ENCODE measurements at places on chromosomes 7 and 10.

DNA sequence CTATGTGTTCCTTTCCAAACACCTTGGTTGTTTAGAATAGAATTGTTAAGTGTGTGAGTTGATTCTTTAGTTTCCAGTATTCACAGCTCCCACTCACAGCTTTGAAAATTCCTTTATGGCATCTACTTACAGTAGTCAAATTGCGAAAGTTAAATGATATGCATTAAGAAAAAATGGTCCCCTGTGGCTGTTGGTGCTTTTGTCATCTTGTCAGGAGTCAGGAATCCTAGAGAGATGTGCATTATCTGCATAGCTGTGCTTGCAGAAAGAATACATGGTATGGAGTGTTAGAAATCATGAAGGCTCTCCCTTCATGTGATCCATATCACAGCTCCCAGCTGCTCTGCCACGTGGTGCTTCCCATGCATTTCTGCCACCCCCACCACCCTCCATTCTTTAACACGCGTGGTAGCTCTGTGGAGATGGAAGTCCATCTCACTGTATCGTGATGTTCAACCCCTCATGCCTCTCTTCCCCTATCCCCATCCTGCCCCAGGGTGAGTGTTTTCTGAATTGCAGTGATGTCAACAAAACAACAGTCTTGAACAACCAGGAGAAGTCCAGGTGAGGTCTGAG, 29.2 kb upstream of the CTTNBP2 start:
- DNase-seq, result no peak

DNA sequence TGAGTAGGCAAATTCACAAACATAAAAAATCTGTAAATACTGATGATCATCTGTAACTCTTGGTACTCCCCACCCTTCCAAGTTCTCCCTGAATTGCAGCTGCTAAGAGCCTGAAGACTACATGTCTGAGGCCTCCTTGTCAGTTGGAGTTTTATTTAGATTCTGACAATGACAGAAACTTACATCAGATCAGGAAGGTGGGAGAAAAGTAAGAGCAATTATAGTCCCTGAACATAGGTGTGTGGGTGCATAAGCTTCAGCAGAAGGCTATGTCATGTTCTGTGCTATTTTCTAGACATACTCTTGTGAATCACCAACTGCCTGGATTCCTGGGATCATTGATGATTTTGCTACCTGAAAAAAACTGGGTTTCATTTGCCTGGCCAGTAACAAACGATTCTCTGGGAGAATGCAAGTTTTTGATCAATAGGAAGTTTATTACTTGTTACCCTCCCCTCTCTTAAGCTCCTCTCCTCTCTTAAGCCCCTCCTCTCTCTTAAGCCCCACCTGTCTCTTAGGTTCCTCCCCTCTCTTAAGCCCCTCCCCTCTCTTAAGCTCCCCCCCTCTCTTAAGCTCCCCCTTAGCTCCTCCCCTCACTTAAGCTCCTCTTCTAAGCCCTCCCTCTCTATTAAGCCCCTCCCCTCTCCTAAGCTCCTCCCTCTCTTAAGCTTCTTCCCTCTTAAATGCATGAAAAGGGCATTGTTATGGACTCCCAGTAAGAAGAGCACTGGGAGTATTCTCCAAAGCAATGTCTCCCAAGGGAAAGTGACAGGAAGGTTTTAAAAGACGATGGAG, 1183.4 kb upstream of the AUTS2 start:
- no peak for DNase-seq

GRCh38 chr10:51894771-51895578, 195.6 kb upstream of the CSTF2T start:
- DNase-seq, result no peak

GRCh38 chr7:1590476-1590875, 20.6 kb upstream of the PSMG3 start:
- DNase-seq, result no peak

DNA sequence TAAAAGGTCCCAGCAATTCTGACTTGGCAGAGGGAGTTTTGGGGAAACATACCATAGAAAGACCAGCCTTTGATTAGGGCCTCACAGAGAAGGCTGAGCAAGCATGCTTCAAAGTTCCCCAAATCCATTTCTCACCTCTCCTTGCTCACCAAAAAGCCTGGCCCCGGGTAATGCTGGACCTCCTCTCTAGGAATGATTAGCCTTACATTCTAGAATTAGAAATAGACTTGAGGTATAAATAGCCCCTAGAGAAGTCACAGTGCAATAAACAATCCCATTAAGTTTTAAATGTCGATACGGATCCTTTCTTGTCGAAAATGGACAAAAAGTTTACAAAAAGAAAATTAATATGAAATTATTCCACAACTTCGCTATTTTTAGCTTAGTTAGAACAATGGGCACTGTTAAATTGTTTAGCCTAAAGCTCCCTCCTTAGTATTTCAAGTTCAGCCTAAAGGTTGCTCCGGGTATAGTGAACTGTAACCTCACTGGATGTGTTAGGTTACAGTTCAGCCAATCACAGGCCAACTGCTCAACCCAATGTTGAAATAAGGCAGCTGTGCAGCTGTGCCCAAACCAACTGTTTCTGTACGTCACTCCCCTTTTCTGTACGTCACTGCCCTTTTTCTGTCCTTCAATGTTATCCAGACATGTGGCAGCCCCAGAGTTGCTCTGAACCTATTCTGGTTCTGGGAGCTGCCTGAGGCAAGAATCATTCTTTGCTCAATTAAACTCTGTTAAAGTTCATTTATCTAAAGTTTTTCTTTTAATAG, 7.9 kb upstream of the GSDME start:
- no peak for DNase-seq

DNA sequence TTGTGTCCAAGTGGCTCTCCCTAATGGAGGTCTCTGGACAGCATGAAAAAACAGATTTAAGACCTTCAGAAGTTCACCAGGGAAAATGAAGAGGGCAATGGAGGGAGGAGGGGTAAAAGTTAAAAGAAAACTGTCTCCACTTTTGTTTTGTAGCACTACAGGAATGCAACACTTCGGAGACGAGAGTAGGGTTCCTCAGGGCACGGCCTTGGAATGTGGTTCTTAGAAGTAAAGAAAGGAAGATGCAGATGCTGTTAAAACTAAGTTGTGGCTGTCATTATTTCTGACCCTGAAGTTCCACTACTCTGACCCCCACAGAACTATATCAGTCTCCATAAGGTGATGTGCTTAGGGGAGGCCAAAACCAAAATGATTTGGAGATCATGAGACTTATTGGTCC, 335.1 kb downstream of the XPNPEP1 start:
- DNase-seq, result no peak

DNA sequence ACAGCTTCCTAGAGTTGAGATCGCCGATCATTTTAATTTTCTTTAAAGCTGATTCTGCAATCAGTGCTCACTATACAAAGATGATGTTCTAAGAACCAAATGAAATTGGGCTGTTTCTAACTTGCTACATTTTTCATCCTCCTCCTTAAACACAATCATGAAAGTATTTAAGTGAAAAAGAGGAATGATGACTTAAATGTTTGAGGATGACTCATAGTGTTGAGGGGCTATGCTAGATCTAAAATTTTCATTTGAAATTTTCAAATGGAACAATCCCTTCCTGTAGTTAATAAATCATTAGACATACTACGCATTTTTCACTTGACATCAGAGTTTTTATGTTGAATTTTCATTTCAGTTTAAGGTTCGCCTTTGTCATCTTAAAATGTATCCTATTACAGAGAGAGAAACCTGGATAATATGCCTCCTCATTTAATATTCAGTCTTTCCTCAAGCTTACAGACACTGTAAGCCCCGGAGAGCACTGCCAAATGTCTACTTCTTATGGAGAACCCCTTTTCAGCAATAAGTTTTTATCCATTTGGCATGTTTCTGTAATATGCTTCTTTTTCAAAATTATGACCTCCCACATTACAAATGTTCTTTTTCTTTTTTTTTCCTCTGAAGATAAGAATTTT, 499.6 kb downstream of the MAGI2 start:
- no peak for DNase-seq

- no peak for DNase-seq
Observed at GRCh38 chr7:149330914-149331567, 69.0 kb downstream of the ZNF783 start.

GRCh38 chr10:97785231-97785630, 13.4 kb upstream of the SFRP5 start:
- no peak for DNase-seq

GRCh38 chr7:11290863-11291262, 317.2 kb downstream of the PHF14 start:
- no peak for DNase-seq

DNA sequence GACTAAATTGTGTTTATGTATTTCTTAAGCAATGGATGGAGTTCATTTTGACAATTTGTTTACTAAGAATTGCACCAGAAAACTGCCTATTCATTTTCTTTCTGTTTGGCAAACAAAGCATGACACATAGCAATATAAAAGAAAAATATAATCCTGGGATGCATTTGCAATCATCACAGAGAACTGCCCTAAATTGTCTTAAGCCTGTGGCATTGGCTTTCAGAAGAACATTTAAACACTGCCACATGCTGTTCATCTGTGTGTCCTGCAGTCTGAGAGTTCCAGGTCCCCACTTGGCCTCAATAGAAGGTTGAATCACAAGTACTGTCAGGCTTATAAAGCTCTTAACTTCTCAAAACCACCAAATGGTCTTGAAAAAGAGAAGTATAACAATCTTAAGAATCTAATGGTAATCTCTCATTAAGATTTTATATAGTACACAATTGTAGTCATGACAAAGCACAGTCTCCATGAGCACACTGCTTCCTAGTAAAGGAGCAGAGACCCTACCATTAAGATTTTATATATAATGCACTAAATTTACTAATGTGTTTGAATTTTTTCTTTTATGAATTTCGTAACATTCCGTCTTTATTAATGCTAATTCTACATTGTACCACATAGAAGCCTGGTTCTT, 29.9 kb downstream of the RNLS start:
- peak; percentile 28 for DNase-seq

GRCh38 chr10:93535293-93535692, 31.2 kb upstream of the FFAR4 start:
- no peak for DNase-seq

- DNase-seq, result no peak
Observed at GRCh38 chr10:75038335-75038734, 73.1 kb upstream of the SAMD8 start.

GRCh38 chr10:71972746-71973695, 8.8 kb downstream of the CHST3 start:
- no peak for DNase-seq

GRCh38 chr10:24944512-24945255, 7.7 kb downstream of the PRTFDC1 start:
- no peak for DNase-seq

- no peak for DNase-seq
Observed at GRCh38 chr7:121748546-121748945, 124.4 kb upstream of the PTPRZ1 start.

- DNase-seq, result no peak
Observed at GRCh38 chr10:95279042-95279820, 11.6 kb downstream of the PDLIM1 start.

- no peak for DNase-seq
Observed at GRCh38 chr10:119231654-119232053, 24.3 kb downstream of the GRK5 start.

- DNase-seq, result no peak
Observed at GRCh38 chr10:10938676-10939075, 79.0 kb upstream of the CELF2 start.

GRCh38 chr10:117501460-117502035, 41.0 kb upstream of the EMX2 start:
- no peak for DNase-seq

DNA sequence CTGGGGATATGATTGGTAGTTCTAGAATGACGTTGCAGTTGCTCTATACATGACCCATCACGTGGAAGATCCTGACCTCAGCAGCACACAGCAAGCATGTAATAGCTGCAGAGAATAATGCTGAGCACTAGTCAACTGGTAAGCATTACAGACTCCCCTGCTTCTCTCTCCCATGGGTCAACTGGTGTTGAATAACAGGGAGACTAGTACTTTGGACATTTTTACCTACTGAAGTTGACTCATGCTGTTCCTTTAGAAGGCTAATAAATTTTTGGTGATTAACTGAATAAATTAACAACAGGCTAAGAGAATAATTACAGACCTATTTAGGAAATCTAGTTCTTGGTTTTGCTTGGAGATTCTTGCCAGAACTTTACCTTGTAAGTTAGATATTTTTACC, 234.1 kb downstream of the AUTS2 start:
- no peak for DNase-seq

DNA sequence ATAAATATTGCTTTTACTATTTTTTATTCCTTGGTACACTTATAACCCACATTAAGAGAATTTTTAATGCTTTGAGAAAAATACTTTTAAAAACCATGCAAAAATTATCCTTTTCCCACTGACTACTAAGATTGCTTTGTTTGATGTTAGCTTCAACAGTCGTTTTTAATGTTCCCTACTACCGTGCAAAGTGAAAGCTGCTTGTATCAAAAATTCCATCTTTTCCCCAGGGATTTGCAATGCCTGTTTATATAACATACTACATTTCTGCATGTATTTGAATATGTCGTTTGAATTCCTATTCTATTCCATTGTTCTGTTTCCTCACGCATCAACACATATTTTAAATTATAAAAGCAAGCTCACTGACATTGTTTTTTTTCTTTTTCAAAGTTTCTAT, 54.4 kb downstream of the TFPI2 start:
- DNase-seq, result no peak

DNA sequence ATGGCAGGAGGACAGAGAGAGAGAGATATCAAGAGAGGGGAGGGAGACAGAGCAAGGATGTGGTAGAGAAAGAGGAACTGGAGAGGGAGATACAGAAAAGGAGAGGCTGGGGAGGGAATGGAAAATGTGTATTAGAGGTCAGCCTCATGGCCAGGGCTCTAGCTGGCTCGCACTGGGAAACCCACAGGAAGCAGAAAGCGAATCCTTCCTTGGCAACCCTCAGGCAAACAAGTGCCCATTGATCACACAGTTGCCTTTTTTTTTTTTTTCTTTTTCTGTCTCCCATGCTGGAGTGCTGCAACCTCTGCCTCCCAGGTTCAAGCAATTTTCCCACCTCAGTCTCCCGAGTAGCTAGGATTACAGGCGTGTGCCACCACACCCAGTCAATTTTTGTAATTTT, 391.2 kb downstream of the TYW1 start:
- no peak for DNase-seq

DNA sequence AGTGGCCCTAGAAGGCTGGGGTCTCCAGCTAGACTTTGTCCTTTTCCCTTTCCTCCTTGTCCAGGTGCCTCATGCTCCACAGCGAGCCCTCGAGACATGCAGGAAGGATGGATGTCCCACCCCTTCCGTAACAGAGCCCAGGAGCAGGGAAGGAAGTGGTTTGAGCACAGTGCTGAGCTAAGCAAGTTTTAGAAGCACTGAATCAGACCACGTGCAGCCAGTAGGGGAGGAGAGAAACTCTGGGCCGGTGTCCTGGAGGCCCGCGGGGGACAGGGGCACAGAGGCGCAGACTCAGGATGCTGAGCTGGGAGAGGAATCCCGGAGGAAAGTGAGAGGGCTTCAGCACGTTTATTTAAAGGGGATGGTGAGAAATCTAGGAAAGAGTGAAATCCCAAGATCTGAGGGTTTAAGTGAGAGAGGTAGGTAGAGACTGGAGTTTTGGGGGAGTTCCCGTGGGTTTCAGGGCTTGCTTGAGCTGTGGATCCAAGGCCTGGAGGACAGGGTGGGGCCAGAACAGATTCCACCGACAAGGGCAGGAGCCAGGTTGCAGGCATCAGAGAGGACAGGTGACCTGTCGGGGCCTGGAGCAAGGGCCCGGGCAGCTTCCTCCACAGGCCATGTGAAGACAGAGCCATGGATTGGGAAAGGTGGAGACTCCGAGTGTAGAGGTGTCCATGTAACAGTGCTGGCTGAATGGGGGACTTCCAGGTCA, 4.4 kb upstream of the IRF5 start:
- DNase-seq, result no peak

- no peak for DNase-seq
Observed at GRCh38 chr7:43869867-43870240, 537 bp upstream of the MRPS24 start.

- DNase-seq, result no peak
Observed at GRCh38 chr7:35026150-35026549, 11.1 kb downstream of the DPY19L1 start.

GRCh38 chr10:119191881-119192280, 13.3 kb upstream of the PRDX3 start:
- DNase-seq, result no peak

Measured in endothelial cell (in vitro differentiated cells).